ENCODE measurements at places on chromosomes 2 and 18.

GRCh38 chr2:33511141-33511540, 34.7 kb downstream of the RASGRP3 start:
- no peak for DNase-seq

DNA sequence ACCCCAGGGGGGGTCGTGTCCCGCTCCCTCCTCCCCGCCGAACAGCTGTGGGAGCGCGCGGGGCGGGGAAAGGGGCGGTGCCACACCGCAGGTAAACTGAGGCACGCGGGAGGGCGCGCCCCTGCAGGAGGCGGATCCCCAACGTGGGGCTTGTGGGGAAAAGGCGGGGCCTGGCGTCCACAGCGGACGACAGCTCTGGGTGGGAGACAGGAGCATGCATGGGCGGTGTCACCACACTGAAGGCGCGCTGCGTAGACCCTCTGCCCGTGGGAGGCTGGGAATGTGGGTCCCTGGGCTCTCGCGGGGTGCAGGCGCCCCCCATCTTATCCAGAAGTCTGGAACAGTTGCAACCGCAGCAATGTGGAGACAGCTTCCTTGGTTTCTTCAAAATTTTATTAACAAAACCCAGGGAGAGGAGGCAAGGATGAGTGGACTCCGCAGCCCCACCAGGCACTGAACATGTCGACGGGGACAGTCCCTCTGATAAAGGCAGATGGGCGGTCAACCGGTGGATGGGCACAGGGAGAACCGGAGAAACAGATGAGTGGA, 723 bp upstream of the MBD1 start:
- no peak for DNase-seq

GRCh38 chr2:31578316-31578715, 2.4 kb downstream of the SRD5A2 start:
- DNase-seq, result no peak

DNA sequence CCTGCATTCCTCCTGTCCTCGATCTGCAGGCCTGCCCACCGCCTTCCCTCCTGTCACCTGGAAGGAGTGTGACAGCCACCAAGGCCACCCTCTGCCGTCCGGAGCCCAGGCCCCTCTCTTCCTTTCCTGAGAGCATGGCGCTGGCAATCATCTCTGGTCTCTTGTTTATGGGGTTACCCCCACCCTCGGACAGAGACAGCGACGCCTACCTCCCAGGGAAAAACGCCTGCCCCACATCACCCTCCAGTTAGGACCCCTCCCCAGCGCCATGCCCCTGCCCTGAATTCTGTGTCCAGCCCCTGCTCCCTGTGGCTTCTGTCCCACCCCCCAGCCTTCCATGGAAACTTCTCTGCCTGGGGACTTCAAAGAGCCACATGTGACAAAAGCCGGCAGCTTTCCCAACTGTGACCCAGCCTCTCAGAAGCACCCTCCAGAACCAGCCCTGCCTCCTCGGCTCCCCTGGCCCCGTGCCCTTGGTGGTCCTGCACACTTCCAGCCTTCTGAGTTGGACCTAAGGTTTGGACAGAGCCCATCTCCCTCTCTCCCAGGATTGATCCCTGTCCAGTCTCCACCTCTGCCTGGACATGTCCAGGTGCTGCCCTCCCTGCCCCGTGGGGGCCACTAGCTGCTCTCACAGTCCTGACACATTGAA, 145.0 kb upstream of the HDAC4 start:
- no peak for DNase-seq

DNA sequence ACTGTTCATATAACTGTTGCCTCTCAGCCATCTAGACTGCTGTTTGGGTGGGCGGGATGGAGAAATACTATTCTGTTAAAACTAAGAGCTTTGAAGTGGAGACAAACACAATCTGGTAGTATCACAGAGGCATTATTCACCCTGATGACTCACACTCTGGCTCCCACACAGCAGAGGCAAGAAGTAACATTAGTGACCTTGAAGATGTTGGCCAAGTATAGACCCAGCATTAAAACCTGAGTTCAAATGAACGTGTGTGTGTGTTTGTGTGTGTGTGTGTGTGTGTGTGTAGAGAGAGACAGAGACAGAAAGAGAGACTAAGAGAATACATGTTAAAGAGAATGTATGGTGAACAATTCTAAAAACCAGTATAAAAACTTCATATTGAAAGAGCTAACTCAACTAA, 22.5 kb upstream of the ACVR1 start:
- peak; percentile 55 for DNase-seq

DNA sequence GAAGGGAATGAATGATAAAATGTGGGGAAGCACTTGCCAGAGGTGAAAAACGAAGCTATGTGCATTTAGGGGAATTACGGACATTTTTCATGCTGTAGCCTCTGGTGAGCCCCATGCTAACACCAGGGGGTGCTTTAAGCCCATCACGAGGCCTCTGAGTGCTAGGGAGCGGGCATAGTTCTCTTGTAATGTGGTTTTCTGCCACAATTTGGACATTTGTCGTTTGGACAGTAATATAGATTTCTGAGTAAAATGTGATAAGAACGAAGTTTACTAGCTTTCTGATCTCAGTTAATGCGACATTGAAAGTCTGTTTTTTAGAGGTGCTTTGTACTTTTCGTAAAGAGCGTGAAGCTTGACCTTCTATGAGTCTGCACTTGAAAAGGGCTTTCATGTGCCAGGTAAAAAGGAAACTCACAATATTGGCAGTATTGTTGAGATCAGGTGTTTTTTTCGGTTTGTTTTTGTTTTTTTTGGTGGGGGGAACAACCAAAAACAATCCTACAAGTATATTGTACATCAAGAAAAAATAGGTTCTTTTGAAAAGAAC, 50.6 kb downstream of the TRAF3IP1 start:
- DNase-seq, result peak; percentile 58

- DNase-seq, result no peak
These were observed 156.8 kb upstream of the RBMS1 start for GRCh38 chr2:160650196-160651118.

- no peak for DNase-seq
These were observed 92.1 kb downstream of the LRRC30 start for GRCh38 chr18:7322817-7323485.

- DNase-seq, result no peak
These were observed 53.7 kb upstream of the MAP3K20 start for GRCh38 chr2:173021939-173022371.

DNA sequence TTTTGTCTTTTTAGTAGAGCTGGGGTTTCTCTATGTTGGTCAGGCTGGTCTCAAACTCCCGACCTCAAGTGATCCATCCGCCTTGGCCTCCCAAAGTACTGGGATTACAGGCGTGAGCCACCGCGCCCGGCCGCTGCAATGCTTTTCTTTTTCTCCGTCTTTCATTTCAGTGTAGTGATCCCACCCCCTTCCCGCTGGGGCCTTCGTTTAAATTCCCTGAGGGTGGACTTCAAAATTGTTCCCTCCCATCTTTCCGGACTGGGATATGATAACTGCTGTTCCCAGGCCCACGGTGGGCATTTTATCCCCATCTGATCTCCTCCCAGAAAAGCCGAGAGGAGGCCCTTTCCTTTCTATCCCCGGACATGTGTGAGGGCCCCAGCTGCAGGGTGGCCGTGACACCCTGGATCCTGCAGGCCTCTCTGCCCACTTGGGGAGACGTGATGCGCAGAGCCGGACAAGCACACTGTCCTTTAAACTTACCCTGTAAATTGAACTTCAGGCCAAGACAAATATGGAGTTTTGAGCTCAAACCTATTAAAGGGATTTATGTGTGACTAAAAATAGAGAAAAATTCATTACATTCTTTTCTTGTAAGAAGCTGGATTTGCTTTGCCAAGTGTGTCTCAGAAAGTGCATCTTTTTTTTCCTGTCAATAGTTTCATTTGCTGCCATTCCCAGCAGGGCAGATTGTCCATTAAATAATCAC, 54.5 kb upstream of the AFF3 start:
- no peak for DNase-seq

GRCh38 chr2:38145236-38145635, 69.3 kb upstream of the CYP1B1 start:
- DNase-seq, result no peak

- DNase-seq, result no peak
These were observed 17.8 kb upstream of the KCNK3 start for GRCh38 chr2:26674771-26675170.

- DNase-seq, result no peak
These were observed 474.9 kb downstream of the NRXN1 start for GRCh38 chr2:50556934-50557575.

GRCh38 chr2:37656512-37657423, 14.7 kb downstream of the CDC42EP3 start:
- no peak for DNase-seq

DNA sequence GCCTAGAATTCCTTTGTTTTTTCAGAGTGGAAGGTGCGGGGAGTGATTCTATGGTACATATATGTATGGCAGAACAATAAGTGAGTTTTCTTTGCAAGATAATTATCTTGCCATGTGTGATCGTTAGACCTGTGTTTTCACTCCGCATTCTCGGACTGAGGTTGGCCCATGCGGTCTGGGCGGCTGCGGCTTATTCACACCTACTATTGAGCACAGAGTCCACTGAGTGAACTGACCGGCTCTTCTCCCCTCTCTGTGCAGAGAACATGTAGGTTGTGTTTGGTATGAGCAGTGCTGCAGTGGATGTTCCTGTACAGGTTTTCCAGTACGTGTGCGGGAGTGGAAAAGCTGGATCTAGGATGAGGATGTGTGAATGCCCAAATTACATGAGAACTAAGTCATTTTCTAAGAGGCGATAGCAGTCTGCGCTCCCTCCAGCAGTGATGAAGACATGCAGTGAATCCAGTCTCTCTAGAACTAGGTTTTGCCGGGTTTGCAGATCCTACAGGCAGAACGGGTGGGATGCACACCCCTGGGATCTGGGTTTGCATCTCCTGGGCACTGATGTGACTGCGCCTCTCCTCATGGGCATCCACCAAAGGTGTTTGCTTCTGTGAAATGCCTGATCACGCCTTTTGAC, 27.1 kb downstream of the MTERF4 start:
- DNase-seq, result no peak

- no peak for DNase-seq
These were observed 834 bp upstream of the BUB1 start for GRCh38 chr2:110678457-110679336.

- no peak for DNase-seq
These were observed 348.7 kb upstream of the GALNT5 start for GRCh38 chr2:156908825-156909224.

GRCh38 chr2:106085181-106085940, 108.7 kb downstream of the UXS1 start:
- peak; percentile 73 for DNase-seq

GRCh38 chr2:58047373-58047935, 848 bp downstream of the VRK2 start:
- DNase-seq, result no peak

- no peak for DNase-seq
These were observed 19.1 kb downstream of the HDAC4 start for GRCh38 chr2:239381709-239382134.

DNA sequence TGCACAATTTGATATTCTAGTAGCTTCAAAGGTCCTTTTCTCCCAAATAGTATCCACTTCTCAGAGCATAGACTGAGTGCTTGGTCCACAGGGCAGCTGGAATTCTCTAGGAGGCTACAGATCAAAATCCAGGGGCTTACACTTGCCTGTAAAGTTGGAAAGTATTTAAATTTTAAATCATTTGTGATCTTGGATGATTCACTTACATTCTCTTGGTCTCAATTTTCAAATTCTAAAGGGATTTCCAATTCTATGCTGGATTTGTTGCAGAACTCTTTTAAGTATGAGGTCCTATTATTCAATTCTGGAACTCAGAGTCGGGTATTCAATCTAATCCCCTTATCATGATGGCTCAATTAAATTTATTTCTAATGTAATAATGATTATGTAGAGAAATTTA, 492.3 kb downstream of the NYAP2 start:
- no peak for DNase-seq

DNA sequence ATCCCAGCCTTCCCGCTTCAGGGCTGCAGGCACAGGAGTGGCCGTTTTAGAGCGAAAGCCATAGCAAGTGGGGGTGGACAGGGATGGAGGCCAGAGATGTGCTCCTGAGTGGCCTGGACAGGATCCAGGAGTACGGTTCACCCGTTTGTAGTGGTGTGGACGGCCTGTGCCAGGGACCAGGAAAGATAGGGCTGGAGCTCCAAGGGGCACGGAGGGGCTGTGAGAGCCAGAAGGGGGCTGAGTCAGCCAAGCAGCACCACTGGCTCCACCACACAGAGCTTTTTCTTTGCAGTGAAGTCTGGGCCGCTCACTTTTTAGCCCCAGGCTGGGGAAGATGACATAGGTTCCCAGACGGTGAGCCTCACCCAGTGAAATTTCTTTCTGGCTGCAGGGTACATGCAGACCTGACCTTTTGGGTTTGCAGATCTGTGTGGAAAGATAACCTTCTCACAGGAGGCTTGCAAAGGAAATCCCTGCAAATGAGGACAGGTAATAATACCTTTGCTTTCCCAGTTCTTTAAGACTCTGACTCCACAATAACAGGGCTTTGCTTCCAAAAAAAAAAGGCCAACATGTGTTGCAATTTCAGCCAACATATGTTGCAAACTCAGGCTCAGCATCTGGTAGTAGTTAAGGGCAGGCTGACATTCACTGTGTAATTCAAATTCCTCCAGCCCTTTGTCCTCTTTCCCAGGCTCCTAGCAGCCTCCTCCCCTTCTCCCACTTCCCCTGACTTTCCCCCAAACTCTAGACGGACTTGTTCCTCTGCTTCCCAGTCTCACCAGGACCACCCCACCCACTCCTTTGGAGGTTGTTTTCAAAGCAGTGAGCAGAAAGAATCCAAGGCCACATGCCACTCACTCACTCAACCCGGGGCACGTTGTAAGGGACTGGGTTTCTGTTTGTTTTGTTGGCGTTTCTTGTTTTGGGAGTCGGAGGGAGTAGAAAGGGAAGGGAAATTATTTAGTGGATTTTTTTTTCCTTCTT, 20.3 kb upstream of the LAPTM4A start:
- no peak for DNase-seq

GRCh38 chr2:150591496-150592285, 104.2 kb upstream of the RND3 start:
- no peak for DNase-seq

DNA sequence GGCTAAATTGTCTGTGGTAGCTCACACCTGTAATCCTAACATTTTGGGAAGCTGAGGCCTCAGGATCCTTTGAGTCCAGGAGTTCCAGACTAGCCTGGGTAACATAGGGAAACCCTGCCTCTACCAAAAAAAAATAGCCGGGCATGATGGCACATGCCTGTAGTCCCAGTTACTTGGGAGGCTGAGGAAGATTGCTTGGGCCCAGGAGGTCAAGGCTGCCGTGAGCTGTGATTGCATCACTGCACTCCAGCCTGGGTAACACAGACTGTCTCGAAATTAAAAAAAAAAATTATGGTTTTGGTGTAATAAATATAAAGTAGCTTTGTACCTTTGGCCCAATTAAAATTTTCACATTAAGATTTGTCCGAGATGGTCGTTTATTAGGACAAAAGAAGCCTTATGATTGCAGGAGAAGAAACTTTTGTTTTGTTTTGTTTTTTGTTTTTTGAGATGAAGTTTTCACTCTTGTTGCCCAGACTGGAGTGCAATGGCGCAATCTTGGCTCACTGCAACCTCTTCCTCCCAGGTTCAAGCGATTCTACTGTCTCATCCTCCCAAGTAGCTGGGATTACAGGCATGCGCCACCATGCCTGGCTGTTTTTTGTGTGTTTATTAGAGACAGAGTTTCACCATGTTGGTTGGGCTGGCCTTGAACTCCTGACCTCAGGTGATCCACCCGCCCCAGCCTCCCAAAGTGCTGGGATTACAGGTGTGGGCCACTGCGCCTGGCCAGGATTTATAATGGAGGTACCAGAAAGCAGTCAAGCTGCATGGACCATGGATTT, 4.1 kb downstream of the MTA3 start:
- no peak for DNase-seq
